ENCODE measurements at places on chromosomes 16 and 17.

DNA sequence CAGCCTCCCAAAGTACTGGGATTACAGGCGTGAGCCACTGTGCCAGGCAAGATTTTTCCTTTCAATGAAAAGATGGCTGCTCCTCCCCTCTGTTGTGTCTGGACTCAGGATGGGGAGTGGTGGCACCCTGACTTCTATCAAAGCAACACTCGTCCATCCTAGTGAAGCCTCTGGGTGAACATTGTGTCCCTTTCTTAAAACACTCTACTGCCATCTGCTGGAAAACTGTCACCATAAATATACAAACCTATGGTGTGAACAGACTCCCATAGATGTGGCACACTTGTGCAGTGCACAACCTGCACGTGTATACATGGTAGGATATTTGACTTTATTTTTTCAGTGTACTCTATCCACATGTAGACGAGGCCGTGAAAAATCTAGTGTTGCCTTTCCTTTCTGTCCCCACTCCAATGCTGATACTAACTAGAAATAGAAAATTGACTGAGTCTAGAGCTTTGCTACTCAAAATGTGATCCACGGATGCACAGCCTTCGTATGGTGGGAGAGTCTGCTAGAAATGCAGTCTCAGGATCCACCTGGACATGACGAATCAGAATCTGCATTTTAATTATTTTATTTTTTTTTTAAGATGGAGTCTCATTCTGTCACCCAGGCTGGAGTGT lies 55.9 kb upstream of the PLCG2 start:
- no peak for DNase-seq

DNA sequence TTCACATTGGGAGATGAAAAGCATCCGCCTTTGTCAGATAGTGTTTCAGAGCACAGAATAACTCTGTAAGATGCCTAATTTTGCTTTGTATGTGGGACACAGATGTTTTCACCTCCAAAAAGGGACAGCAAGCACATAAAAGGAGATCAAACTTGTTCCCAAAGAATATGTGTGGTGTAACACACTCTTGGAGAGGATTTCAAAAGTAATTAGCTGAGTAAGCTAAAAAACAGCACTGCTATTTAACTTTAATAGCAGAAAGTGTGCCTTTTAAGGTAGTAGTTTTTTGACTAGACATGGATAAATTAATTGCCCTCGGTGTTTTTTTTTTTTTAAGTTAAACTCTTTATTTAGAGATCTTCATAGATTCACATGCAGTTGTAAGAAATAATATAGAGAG lies 65.2 kb downstream of the COX10 start:
- no peak for DNase-seq

DNA sequence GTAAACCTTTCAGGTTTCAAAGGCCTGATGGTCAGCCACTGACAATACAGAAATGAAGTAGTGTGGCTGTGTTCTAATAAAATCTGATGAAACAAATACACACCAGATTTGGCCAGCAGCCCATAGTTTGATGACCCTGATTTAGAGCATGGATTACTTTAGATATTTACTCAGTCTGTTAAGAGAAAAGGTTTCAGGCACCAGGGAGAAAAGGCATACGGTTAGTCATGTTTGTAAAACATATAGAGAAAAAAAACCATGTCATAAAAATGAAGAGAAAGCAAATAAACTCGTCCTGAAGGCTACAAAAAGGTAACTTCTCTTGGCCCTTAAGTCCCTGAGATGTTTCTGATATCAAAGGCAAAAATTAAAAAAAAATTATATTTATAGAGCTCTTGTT lies 112.1 kb downstream of the ADAMTS18 start:
- DNase-seq, result no peak

- no peak for DNase-seq
Measured at GRCh38 chr16:67141391-67141790, 9.4 kb downstream of the B3GNT9 start.

- no peak for DNase-seq
Measured at GRCh38 chr17:56499799-56500388, 93.6 kb upstream of the NOG start.

- no peak for DNase-seq
Measured at GRCh38 chr17:15413101-15413771, 54.2 kb downstream of the CDRT4 start.

DNA sequence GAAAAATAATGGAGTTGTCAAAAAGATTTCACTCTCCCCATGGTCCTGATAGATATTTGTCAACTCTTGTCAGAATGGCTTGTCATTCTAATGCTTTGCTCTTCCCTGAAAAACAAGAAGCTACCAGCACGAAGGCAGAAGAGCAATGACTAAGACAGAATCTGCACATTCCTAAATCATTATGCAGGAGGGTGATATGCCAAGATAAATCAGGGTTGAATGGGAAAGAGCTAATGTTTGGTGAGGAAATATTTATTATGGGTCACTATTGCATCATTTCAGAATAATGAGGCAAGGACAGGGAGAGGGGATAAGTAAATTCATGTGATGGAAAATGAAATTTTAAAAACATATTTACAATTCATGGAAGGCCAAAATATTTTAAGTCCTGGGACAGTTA lies 297.5 kb upstream of the XYLT1 start:
- DNase-seq, result no peak
